Panc1 (cell line): ENCODE measurements at places on chromosomes 2 and 18.

GRCh38 chr2:208890486-208890885 lies 483.9 kb downstream of the PTH2R start:
- DNase-seq: no peak

GRCh38 chr2:174135981-174136380 lies 112.4 kb downstream of the OLA1 start:
- DNase-seq: no peak

- no peak for DNase-seq
These were observed 498.1 kb upstream of the CRIM1 start for GRCh38 chr2:35857498-35857897.

- no peak for DNase-seq
These were observed 651 bp upstream of the STAM2 start for GRCh38 chr2:152176113-152176714.

DNA sequence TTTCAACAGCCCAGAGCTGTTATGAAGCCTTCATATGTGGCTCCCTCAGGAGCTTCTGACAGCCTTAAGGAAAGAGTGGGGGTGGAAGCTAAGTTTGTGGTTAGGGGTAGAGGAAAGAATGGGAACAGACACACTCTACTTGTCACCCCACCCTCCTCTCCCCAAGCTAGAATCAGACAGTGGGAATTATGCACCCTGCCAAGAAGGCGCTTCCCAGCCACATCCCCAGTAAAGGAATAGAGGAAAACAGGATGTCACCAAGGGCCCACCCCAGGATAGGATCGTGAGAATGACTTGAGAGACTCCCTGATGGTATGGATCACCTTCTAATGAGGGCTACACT lies 32.4 kb upstream of the EML4 start:
- DNase-seq: no peak

- DNase-seq: no peak
These were observed 73.1 kb downstream of the MAPRE2 start for GRCh38 chr18:35114305-35114704.

GRCh38 chr2:1553671-1554295 lies 140.5 kb downstream of the TPO start:
- no peak for DNase-seq

- no peak for DNase-seq
These were observed 404.6 kb upstream of the KCNJ3 start for GRCh38 chr2:154293864-154294263.

GRCh38 chr18:74468547-74469061 lies 11.5 kb upstream of the DIPK1C start:
- DNase-seq: no peak

GRCh38 chr2:85583667-85584353 lies 421 bp upstream of the VAMP5 start:
- no peak for DNase-seq

DNA sequence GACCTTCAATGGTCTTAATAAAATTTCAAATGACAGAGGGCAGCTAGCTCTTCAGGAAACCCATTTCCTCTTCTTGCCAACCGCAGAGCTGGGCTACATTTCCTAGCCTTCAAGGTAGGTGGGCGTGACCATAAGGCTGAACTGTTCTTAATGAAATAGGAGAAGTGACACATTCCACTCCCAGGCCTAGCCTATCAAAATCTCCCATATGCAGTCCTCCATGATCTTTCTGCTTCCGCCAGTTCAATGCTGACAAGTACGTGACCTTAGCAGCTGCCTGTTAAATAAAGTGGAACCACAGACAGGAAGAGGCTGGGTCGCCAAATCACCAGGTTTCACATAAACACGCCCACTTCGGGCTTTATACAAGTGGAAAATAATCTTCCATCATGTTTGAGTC lies 13.2 kb downstream of the SERPINE2 start:
- DNase-seq: no peak

- no peak for DNase-seq
These were observed 318.3 kb downstream of the MEIS1 start for GRCh38 chr2:66753257-66753656.

DNA sequence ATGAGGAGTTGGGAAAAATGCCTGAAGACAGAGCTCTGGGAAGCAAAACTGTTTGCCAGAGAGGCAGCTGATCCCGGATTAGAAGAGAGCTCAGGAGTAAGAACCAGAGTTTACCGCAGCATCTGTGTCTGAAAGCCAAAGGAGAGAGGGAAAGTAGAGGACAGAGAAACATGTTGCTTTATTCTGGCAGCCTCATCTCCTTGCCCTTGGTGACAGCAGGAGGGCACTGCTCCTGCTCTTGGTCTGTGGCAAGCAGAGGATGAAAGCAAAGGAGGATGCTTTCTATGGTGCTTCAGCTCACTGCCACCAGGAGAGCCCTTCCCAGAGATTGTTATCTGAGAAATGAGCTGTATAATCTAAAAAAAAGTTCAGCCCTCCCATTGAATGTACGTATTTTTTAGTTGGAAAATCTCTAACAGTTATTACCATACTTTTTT lies 7.7 kb downstream of the SLC1A4 start:
- no peak for DNase-seq

GRCh38 chr2:18171191-18172139 lies 293.0 kb downstream of the KCNS3 start:
- no peak for DNase-seq

DNA sequence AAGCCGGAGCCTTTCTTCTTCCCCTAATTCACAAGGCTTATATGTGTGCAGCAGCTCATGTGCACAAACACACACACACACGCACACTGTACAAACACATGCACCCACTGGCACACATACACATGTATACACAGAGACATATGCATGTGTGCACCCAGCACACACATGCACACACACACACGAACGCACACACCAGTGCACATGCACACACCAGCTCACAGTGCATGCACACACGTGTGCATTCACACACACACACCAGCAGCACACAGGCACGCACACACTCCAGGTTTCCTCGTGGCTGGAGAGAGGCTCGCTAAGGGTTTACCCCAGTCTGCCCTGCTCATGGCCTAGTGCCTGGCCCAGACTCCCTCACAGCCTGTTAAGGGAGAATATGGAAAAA lies 234.0 kb downstream of the EIPR1 start:
- DNase-seq: no peak

- no peak for DNase-seq
These were observed 115.3 kb downstream of the MBD2 start for GRCh38 chr18:54109131-54109683.

DNA sequence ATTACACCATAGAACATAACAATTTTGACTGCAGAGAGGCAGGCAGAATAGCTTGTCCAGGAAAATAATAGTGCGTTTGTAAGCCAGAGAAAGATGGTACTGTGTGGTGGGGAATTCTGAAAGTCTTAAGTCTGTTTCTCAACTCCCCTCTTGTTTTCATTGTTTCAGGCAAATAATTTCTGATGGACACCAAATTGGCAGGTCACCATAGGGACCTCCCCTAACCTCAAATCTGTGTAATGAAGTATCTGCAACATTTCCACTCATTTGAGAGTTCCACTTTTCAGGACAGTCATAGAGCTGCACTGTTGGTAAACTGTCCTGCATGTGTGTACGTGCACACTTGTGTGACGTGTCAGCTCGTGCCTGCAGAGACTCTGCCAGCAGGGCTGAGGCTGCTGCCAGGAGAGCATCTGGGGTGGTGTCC lies 195.6 kb downstream of the AGAP1 start:
- DNase-seq: no peak

DNA sequence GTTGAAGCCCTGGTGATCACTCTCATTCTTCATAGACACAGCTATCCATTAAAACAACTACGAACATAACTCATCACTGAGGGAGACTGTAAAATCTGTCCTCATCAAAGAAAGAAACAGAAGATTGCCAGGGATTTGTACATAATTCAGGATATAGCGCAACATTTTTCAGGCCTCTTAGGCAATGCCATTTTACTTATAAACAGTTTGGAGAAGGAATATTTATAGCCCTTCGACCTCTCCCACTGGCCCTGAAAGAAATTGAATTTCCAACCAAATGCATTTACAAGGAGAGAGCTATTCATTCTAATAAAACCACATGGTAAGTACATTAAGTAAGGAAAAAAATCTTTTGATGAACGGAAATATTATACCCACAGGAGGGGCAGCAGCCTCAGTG lies 295.0 kb downstream of the RAD51AP2 start:
- no peak for DNase-seq

DNA sequence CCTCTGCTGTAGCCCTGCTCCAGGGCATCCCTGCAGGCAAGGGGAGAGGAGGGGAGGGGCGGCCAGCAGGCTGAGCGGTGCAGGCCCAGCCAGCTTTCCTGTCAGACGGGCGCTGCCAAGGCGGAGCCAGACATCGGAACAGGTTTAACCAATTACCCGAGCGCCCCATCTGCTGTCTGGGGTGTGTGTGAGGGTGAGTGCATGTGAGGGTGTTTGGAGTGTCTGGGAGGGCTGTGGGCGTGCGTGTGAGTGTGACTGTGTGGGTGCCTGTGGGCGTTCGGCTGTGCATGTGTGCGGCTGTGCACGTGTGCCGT lies 20.0 kb downstream of the EMX1 start:
- DNase-seq: no peak

GRCh38 chr2:12769492-12770105 lies 52.9 kb downstream of the TRIB2 start:
- DNase-seq: no peak
